Activated naive CD8-positive, alpha-beta T cell treated with anti-CD3 and anti-CD28 coated beads for 36 hours (primary cell): ENCODE measurements at places on chromosomes 12 and 14. TPM values are rescaled to one million over a fixed set of nuclear protein-coding genes. Genes with fewer than 3 reads are reported as not detected.

SCN8A gene
- total RNA-seq: 0.86 TPM

CD69 gene
- 143 TPM for total RNA-seq

CLEC6A gene
- not detected for total RNA-seq

OR4E2 gene
- not detected for total RNA-seq

COL2A1 gene
- not detected for total RNA-seq

LRTM2 gene
- total RNA-seq: not detected

SLCO1C1 gene
- not detected for total RNA-seq

KRT78 gene
- not detected for total RNA-seq

ARHGEF25 gene
- total RNA-seq: 1.9 TPM

KRT3 gene
- not detected for total RNA-seq

PNP gene
- 230 TPM for total RNA-seq

TMTC1 gene
- not detected for total RNA-seq

NKX2-1 gene
- total RNA-seq: not detected
